ENCODE measurements at places on chromosomes 3 and 15.
A peak's percentile ranks its signal among the peaks of the same experiment; 100 is the strongest.

- DNase-seq: no peak
These were observed 13.0 kb downstream of the SV2B start for GRCh38 chr15:91113030-91113429.

DNA sequence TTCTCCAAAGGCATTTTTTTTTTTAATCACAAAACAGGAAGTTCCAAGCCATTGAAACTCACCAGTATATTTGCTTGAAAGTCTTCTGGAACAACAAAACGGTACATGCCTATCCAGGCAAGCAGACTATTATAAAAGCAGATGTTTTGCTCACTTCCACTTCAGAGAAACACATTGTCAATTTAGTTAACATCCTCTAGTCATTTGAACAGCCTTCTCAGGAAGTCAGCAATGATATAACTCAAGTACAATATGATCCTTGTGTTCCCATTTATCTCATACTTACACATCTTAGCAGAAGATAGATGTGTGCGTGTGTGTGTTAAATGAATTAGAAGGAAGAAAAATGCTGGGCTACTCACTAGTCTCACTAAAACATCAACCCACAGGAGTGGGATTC lies 30.4 kb downstream of the MECOM start:
- no peak for DNase-seq

DNA sequence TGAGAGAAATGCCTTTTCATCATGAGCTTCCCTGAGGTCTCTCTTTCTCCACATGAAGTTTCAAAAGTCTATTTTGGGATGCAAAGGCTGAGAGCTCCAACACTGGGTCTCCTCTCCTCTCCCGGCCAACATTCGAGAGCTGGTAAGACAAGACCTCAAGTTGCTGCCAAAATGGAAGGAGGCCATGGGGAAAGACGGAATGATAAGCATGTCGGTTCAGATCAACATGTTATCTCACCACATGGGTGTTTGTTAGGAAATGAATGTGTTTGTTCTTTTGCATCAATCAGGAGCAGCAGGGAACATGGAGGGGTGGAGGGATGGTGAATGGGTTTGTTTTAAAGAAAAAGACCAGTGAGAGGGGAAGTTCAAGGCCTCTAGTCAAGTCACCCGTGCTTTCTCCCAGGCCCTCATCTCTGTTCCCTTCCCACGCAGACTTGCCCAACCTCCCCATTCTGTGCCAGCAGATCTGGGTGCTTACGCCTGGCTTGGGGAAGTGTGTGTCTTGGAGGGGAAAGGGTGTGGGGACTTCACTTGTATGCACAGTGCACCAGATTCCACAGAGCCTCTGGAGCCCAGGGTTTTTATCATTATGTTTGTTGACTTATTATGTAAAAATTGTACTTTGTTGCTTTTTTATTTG lies 23.5 kb upstream of the ATP10A start:
- DNase-seq: no peak

GRCh38 chr3:186520957-186521842 lies 23.0 kb downstream of the CRYGS start:
- DNase-seq: no peak

- DNase-seq: no peak
These were observed 6.0 kb upstream of the SLC6A1 start for GRCh38 chr3:10986592-10986991.

- peak; percentile 49 for DNase-seq
These were observed 1.5 kb downstream of the MGA start for GRCh38 chr15:41661518-41662225.

DNA sequence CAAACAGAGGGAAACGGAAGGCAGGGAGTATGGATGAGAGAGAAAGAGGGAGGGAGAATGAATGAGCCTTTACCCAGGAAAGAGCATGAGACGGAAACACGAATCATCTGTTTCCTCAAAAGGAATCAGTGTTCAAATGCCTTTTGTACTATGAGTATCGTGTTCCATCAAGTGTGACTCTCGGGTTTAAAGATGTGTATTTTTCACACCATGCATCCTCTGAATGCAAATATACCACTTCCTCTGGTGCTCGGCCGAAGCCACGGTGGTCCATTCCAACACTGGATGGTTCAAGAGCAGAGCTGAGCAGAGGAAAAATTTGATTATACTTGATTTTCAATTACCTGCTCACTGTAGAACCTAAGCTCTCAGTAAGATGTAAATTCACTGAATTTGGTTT lies 505.1 kb downstream of the MECOM start:
- no peak for DNase-seq

DNA sequence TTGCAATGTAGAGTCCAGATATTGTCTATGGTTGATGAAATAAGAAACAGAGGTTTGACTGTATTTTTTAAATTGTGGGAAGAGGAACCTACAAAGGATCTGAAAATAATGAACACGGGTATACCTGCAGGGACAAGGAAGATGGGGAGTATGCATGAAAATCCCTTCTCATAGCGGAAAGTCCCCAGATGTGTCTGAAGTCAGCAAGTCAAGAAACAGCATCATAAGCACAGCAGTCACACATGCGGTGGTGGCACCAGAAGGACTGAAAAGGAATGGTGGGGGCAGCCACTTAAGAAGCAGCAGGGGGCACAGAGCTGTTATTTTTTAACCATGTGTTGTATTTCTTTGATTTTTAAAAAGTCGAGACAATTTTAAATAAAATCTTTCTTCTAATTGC lies 4.7 kb downstream of the MRPS11 start:
- no peak for DNase-seq

- no peak for DNase-seq
These were observed 238.9 kb downstream of the CADPS start for GRCh38 chr3:62636235-62636826.

DNA sequence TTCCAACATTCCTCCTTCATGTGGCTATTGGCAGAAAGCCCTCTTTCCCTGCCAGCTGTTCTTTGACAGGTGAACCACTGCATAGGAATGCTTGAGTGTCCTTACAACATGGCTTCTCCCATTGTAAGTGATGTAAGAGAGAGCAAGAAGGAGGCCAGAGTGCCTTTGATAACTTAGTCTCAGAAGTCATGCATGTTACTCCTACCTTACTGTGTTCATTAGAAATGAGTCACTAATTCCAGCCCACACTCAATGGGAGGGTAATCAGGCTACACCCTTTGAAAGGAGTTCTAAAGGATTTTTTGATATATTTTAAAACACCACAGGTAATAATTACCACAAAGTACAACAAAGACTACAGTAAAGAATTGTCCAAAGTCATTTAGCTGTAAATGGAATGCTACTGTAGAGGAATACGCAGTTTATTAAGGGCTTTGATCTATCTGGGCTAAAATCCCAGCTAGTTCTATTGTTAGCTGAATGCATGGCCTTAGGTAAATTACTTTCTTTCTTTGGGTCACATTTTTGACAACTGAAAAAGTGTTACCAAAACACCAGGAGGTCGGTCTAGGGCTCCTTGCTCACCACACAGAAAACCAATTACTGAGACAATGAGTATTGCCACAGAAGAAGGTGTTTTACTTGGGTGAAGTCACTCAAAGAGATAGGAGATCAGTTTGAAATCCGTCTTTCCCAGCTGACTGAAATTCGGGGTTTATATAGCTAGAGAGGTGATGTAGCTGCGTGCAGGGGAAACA lies 154.9 kb downstream of the GRM7 start:
- no peak for DNase-seq

- DNase-seq: no peak
These were observed 39.3 kb downstream of the CHCHD6 start for GRCh38 chr3:126743350-126743749.

DNA sequence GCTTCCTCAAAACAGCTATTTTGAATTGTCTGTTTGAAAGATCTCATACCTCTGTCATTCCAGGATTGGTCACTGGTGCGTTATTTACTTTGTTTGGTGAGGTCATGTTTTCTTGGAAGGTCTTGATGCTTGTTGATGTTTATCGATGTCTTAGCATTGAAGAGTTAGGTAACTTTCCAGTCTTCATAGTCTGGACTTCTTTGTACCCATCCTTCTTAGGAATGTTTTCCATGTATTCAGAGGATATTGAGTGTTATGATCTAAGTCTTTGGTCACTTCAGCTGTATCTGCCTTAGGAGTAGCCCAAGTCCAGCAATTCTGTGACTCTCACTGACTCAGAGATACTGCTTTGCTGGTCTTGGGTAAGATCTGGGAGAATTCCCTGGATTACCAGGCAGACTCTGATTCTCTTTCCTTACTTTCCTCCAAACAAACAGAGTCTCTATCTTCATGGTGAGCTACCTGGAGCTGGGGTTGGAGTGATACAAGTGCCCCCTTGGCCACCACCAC lies 398.6 kb downstream of the ZIC4 start:
- DNase-seq: no peak

- DNase-seq: no peak
These were observed 13.2 kb upstream of the DNAJA4 start for GRCh38 chr15:78251136-78251535.

- DNase-seq: no peak
These were observed 11.6 kb upstream of the HGD start for GRCh38 chr3:120693439-120694171.

DNA sequence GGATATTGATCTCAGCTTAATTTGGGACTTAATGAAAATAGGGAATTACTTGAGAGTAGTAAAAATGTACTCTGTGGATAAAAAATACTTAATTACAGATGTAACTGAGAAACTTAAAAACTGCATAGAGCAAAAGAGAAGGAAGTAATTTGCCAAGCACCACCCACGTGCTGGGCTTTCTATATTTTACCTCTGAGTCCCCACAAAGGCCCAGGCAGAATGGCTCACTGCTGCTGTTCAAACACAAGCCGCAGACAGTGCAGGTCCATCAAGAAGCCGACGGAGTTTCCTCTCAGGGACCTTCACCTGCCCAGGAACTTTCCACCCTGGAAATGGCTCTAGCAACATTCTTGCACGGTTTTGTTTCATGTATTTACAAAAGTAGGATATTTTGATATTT lies 77.2 kb upstream of the TRPM1 start:
- no peak for DNase-seq

DNA sequence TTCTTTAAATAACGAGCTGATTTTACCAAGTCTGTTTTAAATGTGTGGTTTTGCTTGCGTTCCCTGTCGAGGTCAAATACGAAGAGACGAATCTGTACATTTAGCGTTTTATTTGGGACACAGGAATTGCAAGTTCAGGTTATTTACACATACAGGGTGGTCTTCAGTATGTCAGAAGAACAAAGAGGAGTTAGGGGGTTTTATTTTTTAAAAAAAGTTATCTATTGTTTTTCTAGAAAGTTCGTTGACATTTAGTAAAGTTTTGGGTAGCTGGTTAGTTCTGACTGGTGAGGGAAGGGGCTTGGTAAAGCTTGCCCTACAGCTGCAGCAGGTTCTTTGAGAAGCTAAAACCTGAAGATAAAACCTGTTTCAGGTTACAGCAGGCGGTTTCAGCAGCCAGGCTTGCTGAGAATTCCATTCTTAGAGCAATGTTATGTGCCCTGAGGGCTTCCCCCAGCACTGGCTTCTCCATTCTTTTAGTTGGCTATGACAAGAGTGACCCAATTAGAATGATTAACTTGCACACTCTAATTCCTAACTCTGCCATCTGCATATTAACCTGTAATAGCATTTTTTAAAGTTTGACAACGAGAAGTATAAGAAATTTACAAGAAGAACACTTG lies 815 bp upstream of the ZNF280D start:
- no peak for DNase-seq

DNA sequence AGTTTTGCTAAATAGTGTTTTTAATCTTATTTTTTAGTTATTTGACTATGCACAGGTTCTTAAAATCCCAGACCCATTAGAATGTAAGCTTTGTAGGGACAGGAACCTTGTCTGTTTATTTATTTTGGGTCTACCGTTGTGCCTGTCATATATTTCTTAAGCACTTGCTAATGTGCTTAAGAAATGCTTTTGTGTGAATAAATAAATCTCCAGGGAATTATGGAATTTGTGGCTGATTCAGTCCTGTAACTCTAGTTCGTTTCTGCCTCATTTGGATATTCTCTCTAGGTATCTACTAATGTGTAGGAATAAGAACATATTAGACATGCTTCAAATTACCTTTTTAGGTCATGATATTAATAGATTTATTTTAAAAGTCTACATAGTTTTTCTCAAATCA lies 161.6 kb downstream of the LPP start:
- DNase-seq: no peak

DNA sequence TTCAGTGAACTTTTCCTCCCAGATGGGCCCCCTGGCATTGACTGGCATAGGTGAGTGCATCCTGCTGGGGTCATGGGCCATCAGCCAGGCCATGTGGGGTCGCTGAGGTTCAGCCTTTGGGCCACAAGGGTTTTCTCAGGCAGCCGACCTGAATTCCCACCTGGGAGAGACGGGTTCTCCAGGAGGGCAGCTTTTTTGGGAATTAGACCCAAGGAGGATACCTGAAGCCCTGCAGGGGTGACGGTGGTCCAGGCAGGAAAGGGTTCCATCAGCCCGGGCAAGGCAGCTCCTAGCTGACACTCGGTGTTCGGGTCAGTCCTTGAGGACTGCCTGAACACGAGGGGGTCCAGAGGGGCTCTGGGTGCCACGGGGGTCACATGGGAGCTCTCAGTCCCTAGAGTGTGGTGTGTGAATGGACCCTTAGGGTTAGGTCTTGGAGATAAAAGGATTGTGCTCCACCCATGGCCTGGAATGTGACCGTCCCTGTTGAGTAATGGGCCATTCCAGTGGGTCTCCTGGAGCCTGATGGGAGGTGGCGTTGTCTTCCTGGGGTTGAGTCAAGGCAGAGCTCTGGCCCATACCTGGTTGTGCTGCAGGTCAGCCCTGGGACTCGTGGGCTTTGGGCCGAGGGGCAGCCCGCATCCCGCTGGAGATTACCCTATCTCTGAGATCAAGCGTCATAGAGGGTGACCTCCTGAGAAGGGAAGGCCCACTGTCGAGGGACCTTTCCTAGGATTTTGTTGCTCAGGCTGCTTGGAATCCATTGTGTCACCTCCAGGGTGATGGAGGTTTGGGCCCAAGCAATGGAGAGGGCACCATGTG lies 192.8 kb downstream of the UBE3A start:
- DNase-seq: no peak

- DNase-seq: no peak
These were observed 64.5 kb upstream of the CCR4 start for GRCh38 chr3:32886911-32887310.

DNA sequence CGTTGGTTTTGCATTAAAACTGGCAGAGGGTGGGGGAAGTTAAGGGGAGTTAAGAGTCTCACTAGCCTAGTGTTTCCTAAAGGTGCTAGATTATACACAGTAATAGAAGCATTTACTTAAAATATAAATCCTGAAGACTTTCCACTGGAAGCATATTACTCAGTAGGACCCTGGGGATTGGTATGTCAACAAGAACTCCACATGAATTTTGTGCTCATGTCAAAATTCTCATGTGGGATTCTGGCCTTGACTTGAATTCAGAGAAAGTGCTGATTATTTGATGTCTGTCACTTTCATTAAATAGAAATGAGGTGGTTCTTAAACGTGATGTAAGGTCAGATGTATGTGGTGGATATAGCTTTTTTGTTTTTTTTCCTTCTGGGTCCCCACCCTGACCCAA lies 997.2 kb downstream of the TUSC7 start:
- no peak for DNase-seq

GRCh38 chr15:38539008-38539343 lies 25.6 kb downstream of the RASGRP1 start:
- no peak for DNase-seq

DNA sequence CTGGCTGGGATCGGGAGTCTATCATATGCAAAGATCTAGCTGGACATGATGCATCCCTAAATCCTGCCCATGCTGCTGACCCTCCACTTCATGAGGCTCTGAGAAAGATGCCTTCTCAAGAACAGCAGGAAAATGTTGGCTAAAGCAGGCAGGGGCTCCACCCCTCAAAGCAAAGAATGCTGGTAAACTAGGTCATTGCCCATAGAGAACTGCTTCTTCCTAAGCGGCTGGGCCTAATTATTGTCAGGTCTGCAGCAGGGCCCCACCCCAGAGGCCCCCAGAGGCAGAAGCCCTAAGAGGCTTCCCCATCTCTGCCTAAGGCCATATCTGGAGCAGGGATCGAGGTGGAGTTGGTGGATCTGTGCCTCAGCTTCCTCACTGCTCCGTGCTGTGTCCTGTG lies 447.4 kb upstream of the PROK2 start:
- DNase-seq: no peak
